ENCODE measurements at places on chromosomes 12 and 14.

DNA sequence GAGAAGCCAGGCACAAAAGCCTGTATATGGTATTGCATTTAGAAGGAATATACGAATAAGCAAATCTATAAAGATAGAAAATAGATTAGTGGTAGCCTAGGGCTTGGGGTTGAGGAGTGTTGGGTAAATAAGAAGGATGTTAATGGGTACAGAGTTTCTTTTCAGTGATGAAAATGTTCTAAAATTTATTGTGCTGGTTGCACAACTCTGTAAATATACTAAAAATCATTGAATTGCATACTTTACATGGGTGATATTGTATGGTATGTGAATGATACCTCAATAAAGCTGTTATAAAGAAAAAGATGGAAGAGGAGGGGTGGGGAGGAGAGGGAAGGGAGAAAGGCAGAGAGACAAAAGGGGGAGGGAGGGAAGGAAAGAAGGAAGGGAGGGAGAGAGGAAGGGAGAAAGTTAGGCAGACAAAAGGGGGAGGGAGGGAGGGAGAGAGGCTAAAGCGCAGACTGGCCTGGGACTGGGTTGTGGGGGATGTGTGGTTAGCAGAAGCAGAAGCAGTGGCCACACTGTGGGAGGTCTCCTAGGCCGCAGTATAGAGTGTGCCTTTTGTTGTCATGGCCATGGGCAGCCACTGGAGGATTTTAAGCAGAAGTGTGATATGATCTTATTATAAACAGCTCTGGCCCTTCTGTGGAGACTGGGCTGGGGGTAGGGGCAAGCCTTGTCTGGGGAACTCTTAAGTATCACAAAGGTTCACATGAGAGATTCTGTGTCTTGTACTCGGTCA lies 73.6 kb upstream of the ELK3 start:
- no peak for DNase-seq

DNA sequence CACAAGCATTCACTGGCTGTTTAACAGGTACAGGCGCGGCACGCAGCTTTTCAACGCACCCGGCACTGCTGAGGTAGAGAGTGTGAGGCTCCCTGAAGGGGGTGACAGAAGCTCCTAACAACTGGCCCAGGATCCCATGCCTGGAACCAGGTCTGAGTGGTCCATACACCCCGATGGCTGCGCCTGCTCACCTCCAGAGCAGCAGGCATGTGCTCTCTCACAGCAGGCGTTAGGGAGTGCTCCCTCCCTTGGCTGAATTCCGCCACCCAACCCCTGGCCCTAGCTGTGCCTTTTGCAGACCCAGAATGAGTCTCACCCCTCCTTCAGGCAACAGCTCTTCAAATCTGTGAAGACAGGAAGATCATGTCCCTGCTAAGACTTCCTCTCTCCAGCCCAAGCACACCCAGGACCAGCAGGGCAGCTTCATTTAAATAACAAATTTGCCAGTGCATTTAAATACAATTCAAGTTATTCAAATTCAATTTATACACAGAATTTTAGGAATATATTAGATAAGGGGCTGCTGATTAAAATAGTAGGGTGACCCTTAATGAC lies 86.0 kb downstream of the SETD3 start:
- DNase-seq: no peak

GRCh38 chr12:2691345-2692071 lies 103.3 kb upstream of the FKBP4 start:
- DNase-seq: peak; percentile 30

DNA sequence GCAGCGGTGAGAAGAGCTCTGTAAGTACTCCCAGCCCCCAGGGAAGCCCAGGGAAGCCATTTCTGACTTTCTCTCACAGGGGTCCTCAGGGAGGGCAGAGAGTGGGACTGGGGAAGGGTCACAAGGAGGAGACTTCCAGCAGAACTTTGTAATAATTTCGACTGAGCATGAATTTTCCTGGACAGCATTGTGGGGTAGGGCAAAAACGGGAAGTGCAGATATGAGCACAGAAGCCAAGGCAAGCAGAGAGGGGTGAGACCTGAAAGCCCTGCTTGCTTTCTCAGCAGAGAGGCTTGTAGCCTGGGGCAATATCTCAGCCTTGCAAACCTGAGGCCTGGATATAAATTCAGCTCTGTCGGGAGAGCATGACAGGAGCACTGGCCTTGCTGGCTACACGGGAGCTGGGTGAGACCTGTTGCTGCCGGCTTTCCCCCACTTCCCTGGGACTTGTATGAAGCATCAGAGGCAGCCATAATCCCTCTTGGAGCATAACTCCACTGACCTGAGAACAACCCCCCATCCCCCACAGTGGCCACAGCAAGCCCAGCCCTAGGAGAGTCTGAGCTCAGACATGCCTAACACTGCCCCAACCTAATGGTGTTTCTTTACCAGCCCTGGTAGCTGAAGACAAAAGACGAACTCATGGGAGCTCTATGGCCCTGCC lies 9.8 kb upstream of the IQSEC3 start:
- no peak for DNase-seq

GRCh38 chr12:124786061-124786964 lies 77.4 kb downstream of the SCARB1 start:
- peak; percentile 93 for DNase-seq

GRCh38 chr14:97369901-97370300 lies 572.7 kb downstream of the VRK1 start:
- no peak for DNase-seq

- no peak for DNase-seq
Measured at GRCh38 chr12:48894271-48894670, 28.6 kb upstream of the RND1 start.

DNA sequence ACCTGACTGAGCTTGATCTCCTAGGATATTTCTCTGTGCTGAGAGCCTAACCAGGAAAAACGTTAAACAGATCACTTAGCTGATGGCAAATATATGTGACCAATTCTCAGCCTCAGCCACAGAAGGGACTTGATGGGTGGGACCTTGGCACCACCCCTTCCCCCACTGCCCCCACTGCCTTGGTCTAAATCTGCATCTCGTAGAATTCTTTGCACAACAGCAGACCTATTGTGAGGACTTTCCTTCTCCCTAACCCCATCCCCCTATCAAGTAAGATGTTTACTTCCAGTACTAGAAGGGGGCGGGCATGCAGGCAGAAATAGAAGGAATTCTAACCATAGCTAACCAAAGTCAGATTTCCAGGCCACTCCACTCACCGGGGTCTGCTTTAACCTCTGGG lies 313.2 kb downstream of the PCNX1 start:
- DNase-seq: no peak

DNA sequence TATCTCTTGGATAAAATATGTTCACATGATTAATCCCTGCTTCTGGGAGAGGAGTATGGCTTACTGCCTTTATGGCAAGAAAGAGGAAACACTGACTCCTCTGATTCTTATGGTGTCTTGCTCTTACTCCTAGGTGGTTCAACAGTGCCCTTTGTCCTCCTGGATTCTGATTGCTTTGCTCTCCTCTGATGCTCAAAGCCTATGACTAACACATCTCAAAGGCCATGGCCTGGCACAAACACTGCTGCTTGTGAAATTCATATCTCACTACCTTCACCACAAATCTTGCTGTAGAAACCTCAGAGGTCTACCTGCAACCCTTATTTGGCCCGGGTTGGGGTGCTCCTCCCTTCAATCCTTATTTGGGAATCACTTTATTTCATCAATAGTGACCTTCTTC lies 217.2 kb downstream of the C12orf50 start:
- DNase-seq: no peak

GRCh38 chr12:70466753-70467152 lies 100.7 kb downstream of the KCNMB4 start:
- no peak for DNase-seq

DNA sequence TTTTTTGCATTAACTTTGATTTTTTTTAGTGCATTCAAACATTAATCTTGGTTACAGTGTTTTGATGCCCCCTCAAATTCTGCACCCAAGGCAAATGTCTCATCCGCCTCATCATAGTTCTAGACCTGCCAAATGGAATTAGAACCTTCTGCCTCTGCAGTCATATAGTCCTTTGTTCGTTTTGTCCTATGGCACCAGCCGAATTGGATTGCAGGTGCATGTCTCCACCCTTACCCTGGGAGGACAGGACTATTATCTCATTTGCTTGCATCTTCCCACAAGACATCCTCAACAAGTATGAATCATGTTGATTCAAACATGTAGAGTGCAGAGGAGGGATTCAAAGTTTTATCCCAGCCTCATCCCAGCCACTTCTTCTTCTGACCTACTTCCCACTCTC lies 579.1 kb downstream of the VRK1 start:
- no peak for DNase-seq

- DNase-seq: no peak
Measured at GRCh38 chr12:52361553-52361952, 5.7 kb downstream of the KRT85 start.

DNA sequence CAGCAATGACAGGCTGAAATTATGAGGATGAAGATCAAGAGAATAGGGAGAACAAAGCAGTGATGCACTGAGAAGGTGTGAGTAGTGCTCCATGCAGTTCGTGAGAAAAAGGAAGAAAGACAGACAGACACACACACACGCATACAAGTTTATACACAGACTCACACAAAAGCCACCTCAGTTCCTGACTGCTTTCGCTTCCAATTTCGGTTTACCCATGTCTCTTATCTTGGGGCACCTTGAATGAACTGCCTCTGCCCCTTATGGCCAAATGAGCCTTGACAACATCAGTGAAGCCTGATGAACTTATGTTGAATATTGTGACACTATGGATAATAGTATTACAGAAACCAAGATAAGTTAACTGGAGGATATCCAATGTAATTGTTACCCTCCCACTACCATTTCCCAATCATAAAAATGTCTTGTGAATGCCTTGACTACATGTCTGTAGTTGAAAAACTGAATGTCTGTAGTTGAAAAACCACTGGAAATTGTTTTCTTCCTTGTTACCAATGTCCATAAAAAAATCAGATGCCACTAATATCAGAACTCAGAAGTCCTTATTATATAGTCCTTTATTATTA lies 380.4 kb upstream of the DDHD1 start:
- DNase-seq: no peak

- no peak for DNase-seq
Measured at GRCh38 chr12:113719911-113720591, 246.1 kb downstream of the RBM19 start.

GRCh38 chr12:108483213-108484059 lies 31.6 kb upstream of the FICD start:
- DNase-seq: no peak

DNA sequence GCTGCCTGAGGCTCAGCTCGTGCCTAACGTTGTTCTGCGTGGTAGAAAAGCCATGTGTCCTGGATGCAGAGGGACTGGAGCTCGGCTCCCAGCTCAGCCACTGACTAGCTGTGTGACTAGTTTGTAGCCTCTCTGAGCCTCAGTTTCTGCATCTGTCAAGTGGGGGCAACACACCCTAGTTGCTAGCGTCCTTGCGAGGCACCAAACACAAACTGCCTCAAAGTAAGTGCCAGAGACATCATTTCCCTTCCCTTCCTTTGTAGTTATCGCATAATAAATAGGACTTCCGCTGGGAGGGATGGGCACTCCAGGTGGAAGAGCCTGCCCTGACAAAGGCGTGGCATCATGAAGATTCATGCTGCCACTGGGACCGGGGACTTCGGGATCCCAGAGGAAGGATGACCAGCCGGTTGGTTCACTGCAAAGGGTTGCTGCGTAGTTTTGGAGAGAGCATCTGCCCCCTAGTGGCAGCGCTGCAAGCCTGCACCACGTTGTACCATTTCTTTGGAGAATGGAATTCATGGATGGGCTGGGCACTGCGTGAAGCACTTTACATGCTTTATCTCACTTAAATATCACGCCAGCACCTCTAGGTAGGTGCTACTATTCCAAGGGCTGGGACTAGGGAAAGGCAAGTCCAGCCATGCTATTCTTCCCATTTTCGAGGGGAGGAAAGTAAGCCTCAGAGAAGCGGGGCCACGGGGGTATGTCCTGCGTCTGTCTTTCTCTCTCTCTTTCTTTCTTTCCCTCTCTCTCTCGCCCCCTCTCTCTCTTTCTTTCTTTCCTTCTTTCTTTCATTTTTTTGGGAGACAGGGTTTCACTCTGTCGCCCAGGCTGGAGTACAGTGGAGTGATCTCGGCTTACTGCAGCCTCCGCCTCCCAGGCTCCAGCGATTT lies 4.6 kb downstream of the CCDC197 start:
- DNase-seq: peak; percentile 46

DNA sequence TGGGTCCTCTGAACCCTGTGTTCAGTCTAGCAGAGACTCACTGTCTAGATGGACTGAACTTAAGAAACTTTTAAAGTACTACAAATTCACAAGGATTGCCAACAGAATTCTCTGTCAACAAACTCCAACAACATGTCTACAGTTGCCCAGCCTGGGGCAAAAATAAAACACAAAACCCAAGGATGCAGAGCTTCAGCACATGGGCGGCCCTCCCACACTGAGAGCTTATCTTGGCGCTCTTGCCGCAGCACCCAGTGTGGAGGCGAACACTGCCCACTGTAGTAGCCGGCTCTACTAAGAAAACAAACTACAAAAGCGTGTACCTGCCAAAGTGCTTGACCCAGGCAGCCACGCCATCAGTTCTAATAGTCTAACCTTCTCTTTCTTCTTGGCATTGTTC lies 66.7 kb downstream of the PTPN21 start:
- no peak for DNase-seq

- DNase-seq: no peak
Measured at GRCh38 chr14:84036840-84037239, 1493.1 kb upstream of the FLRT2 start.

Measured in NCI-H1417 (cell line).